ENCODE measurements at places on chromosomes 6 and 20. TPM values are rescaled to one million over a fixed set of nuclear protein-coding genes. Genes with fewer than 3 reads are reported as not detected.

- peak; percentile 80 for DNase-seq
Observed at GRCh38 chr6:35489995-35490791, 6.7 kb downstream of the TEAD3 start.

- DNase-seq, result peak; percentile 76
Observed at GRCh38 chr20:59047938-59048680, 5.5 kb upstream of the PRELID3B start.

GRCh38 chr6:75776461-75776860 lies 27.4 kb downstream of the MYO6 start:
- DNase-seq, result no peak

- no peak for DNase-seq
Observed at GRCh38 chr6:140052736-140053729, 678.6 kb upstream of the CITED2 start.

DNA sequence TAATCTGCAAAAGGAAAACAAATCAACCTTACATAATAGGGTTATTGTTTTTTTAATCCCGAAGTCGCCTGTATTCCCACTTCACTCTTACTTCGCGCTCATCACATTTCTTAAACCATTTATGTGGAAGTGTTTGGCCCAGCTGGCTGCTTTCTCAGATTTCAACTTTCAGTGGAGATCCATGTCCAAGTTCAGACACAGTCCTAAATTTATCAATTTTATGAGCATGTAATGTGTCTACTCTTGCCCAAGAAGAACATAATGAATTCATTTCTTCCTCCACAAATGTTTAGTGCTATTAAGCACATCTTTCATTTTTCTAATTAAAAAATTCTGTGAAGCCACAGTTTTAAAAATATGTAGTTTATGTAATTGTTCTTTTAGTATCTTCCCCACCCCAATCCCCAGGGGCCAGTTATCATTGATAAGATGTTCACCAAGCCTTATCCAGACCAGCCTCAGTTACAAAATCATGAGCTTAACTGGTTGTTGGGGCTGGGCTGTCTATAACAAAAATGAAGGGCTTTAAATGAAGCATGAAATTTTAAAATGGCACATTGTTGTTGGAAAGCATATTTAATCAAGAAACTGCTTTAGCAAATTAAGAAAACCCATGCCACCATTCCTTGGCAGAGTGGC lies 151.7 kb downstream of the UST start:
- DNase-seq, result no peak

DNA sequence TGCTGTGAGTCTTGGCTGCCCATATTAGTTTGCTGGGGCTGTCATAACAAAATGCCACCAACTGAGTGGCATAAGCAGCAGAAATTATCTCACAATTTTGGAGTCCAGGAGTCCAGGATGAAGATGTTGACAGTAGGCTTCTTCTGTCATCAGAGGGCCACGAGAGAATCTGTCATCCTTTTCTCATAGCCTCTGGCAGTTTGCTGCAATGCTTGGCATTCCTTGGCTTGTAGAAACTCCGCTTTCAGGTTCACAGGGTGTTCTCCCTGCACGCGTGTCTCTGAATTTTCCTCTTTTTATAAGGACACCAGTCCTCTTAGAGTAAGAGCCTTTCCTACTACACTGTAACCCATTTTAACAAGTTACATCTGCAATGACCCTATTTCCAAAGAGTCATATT lies 838.4 kb downstream of the TFAP2A start:
- DNase-seq, result no peak

DNA sequence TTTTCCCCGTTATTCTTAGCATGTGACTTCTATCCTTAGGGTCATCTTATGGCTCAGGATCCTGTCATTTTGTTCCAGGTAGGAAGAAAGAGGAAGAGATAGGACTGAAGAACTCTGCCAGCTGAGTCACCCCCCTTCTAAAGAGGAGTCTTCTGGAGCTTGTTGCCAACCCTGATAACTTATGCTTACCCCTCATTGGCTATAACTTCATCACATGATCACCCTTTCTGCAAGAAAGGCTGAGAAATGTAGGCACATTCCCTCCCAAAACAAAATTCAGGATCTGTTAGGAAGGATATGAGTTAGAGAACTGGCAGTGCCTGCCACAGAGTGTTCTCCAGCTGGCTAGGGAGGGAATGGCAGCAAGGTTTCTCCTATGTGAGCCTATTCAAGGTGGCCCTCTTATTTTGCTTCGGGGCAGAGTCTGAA lies 35.6 kb downstream of the ARFGEF2 start:
- DNase-seq, result no peak

- no peak for DNase-seq
Observed at GRCh38 chr6:3039384-3039783, 28.9 kb upstream of the RIPK1 start.

The WFDC10B gene
- not detected for total RNA-seq

DNA sequence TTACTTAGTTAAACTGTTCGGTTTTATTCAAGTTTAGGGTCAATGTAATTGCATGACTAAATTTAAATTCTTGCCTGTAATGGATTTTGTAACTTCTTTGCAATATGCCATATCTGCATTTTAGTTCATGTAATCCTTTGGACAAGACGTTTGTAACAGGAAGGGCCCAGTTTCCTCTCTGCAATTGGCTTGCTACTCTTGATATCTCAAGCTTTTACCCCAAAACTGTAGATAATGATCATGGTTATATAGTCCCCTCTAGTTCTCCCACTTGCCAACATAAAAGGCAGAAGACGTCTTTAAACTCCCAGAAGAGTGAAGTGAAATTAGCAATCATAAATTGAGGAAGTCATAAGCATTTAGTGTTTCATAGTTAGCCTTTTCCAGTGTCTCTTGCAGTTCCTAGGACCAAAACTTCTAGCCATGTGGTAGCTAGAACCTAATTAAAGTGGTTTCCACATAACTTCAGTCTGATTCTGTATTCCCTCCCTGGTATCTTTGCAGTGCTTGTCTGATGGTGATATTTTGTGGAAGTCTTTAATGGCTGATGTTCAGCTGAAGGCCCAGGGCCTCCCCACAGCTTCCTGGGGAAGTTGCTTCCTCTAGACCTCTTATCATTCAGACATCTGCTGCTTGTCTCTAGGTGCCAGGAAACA lies 117.8 kb upstream of the SUPT3H start:
- no peak for DNase-seq

The GRIK2 gene
- total RNA-seq, result 1.5 TPM

The TRIM31 gene
- 182 TPM for total RNA-seq

- no peak for DNase-seq
Observed at GRCh38 chr20:42191140-42191860, 573.1 kb upstream of the CHD6 start.

Data from mucosa of descending colon (tissue), 3 donors.